Stimulated activated CD4-positive, alpha-beta T cell treated with anti-CD3 and anti-CD28 coated beads, Interleukin-15, amount 100 ng/mL, for 1 hour (primary cell): ENCODE measurements at places on chromosomes 12 and 14.

DNA sequence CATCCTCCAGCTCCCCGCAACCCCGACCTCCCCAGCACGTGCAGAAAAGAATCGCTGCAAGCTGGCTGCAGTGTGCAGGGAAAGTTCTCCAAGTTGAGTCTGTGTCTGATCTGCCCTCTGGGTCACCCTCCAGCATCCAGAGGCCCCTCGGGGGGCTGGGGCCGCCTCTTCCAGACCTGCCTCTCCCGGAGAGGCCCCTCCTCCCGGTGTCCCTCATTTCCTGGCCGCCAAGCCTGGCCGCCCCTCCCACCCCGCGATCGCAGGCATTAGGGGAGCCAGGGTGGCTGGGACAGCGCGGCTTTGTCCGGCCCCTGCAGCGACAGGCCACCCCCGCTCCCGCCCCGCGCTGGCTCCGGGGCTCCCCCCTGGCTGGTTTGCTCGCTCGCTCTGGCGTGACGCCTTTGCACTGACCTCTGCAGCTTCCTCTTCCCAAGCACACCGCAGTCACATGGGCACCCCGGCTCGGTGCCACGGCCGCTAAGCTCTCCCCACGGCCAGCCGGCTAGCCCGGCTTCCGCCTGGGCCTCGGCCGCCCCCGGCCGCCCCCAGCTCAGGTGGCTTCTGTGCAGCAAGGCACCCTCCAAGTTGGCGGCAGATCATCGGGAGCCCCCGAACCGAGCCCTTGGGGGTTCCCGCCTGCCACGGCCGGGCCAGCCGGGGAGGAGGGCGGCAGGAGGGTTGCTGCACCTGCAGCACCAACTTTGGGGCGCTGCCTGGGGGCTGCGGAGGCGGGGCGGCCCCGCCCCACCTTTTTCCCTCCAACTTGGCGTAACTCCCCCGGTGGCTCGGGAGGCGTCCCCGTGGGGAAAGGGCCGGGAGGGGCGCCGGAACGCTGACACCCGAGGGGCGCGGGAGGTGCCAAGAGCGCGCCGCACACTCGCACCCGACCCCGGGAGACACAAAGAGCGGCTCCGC, 43.7 kb downstream of the KDM2B start:
- peak; percentile 24 for DNase-seq

- no peak for DNase-seq
Measured at GRCh38 chr14:94761997-94762377, 7.9 kb downstream of the GSC start.

DNA sequence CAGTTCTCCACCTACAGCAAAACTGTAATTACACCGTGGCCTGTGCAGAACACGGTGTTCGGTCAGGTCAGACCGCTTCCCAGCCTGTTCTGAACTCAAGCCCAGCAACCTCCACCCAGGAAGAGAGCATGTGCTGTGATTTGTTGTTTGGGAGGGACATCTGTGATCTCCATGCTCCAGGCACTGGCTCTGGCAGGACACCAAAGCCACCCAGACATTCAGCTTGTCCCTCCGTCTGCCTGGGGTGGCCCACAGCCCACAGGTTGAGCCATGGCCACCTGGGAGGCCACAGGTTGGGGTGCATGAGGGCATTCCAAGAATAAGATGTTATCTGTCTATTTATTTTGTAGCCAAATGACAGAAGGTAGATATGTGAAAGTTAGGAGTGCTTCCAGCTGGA, 1091.1 kb downstream of the VRK1 start:
- DNase-seq, result no peak

- no peak for DNase-seq
Measured at GRCh38 chr14:25118671-25119070, 68.7 kb upstream of the STXBP6 start.

- no peak for DNase-seq
Measured at GRCh38 chr14:71460091-71460490, 472.1 kb upstream of the RGS6 start.

DNA sequence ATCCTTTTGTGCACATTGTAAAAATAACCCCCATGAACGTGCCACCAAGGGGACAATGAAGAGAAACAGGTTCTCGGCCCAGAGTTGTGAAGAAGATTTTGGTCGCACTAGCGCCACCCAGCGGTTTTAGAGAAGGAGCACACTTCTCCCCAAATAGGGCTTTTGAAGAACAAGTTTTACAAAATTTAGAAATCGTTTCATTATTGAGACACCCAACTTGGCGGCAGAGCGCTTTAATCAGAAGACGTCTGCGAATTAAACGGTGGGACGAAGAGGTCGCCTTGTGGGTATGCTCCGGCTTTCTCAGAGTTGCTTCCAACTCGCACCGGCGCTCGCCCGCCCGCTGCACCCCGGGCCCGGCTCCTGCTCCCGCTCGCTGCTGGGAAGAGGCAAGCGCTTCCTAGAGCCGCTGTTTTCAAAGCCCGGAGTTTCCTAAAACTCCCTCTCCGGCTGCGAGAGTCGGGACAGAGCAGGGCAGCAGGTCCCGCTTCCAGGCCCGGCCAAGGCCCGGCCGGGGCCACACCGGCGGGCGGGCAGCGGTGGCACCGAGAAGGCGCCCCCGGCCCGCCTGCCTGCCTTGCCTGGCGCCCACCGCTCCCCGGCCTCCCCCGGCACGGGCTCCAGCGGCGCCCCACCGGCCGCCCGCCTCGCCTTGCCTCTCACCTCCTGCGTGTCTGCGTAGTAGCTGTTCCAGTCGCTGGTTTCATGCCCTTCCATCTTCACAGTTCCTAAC, 645 bp downstream of the FOXA1 start:
- no peak for DNase-seq

GRCh38 chr12:94874518-94875302, 128.8 kb downstream of the NDUFA12 start:
- DNase-seq, result no peak

- no peak for DNase-seq
Measured at GRCh38 chr14:100532906-100533655, 54.1 kb downstream of the BEGAIN start.

GRCh38 chr12:93679308-93679925, 2.2 kb downstream of the CRADD start:
- DNase-seq, result no peak
